ENCODE measurements at places on chromosomes 7 and 10.

DNA sequence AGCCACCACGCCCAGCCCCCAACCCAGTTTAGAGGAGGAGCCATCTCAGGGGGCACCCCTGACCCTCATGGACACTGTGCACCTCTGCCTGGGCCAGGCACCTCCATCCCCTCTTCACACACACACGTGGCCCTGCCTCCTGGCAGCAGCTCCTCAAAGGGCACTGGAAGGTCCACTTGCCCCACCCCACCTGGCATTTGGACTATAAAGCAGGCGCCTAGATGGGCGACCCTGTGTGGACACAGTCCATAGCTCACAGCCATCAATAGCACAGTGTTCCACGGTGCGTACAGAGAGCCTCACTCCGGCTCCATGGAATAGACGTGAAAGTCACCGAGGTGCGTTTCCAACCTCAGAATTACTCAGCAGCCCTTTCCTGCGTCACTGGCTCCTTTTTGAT lies 41.0 kb downstream of the FKBP6 start:
- DNase-seq: no peak

GRCh38 chr10:24552346-24553016 lies 171.2 kb downstream of the ARHGAP21 start:
- no peak for DNase-seq

DNA sequence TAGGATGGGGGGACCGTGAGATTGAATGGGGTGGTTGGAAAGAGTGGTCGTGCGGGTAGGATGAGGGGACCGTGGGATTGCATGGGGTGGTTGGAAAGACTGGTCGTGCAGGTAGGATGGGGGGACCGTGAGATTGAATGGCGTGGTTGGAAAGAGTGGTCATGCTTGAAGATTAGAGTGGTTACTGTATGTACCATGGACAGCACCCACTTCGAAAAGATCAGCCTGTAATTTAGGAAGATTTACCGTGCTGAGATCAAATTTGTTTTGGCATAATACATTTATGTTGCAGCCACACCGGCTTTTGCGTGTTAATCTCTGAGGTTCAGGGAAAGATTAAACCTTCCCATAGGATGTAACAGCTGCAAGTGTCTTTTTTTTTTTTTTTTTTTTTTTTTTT lies 495.2 kb upstream of the ADARB2 start:
- no peak for DNase-seq

DNA sequence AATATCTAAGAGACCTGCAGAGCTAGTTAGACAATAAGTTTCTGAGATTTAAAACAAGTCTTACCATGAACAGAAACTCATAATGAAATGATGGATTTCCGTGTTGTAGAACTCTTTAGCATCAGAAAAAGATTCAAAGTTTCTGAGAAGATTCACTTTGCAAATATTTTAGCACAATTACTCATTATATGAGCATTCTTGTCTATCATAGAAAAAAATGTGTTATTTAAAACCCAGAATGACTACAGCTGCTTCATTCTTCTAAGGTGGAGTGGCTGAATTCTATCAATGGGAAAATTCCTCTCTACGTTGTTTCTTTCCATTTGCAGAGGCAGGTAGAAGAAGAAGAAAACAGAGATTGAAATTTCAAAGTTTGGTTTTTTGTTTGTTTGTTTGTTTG lies 21.0 kb upstream of the RALA start:
- no peak for DNase-seq

DNA sequence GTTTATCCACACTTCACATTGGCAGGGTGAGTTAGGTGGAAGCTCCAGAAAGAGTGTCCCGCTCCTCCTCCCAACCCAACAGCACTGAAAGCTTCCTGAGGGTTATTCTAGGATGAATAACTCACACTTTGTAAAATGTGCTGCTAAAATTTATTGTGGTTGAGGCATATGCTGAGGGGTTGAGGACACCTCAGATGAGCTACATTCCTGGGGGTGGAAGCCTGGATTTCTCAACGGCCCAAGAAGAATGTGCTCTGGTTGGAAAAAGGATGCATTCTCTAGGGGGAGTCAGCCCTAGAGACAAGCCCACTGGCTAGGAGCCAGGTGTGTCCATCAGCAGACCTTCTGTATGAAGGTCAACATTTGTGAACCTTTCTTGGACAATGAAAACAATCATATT lies 91.5 kb upstream of the PDE1C start:
- DNase-seq: no peak

DNA sequence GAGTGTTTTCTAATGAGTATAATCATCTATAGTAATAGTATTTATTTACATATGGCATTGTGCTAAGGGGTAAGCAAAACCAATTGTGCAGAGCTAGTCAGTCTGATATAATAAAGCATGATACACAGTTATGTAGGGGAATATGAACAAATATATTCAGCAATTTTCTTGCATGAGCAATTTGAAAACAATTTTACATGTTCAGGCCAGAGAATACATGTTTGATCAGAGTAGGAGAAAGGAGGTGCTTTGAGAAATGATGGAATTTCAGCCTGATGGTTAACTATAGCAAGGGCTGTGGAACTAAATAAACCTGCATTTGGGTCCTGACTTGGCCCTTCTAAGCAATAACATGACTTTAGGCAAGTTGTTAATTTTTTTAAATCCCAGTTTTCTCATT lies 214.5 kb downstream of the TWIST1 start:
- DNase-seq: no peak

DNA sequence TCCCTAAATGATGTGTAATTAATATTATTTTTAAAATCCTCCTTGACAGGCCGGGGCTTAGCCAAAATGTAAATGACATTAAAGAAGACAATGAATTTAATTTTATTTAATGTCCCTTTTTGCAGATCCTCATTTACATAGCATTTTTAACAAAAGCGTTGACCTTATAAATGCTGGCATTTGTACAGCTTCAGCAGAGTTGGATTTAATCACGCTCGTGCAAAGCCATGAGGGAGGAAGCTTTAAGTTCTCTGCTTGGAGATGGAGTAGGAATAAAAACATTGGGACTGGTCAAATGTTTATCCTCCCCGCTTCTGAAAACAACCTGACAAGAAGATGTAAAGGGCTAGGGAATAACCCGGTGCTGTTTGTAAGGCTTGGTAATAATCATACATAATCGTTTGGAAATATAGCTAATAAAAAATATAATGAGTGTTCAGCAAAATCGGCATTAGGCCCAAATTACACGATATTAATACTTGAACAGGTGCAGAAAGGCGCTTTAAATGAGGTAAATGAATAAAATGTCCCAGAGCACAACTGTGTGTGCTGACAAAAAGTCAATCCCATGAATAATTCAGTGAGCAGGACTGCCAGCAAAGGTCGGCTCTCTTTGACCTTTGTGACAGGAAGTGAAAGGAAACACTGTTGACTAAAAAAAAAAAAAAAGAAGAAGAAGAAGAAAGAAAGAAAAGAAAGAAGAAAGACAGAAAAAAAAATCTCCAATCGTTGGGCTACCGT lies 11.5 kb downstream of the EBF3 start:
- no peak for DNase-seq

GRCh38 chr7:5758753-5759335 lies 22.6 kb downstream of the RNF216 start:
- DNase-seq: no peak

- no peak for DNase-seq
Observed at GRCh38 chr7:50499092-50499491, 48.9 kb upstream of the FIGNL1 start.

DNA sequence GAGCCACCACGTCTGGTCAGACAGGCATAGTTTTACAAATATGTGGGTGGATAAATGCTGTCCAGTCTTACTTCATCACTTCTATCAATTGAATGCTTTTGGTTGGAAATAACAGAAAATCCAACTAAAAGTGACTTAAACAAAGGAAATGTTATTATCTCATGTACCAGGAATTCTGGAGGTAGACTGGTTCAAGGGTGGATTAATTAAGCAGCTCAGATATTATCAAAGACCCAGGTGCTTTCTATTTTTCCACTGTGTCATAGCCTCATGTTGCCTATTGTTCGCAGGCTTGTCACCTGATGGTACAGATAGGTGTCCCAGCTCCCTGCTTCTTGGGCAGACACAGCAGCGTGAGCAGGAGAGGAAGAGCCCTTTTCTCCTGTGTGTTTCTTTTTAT lies 156.1 kb upstream of the CTBP2 start:
- DNase-seq: no peak

DNA sequence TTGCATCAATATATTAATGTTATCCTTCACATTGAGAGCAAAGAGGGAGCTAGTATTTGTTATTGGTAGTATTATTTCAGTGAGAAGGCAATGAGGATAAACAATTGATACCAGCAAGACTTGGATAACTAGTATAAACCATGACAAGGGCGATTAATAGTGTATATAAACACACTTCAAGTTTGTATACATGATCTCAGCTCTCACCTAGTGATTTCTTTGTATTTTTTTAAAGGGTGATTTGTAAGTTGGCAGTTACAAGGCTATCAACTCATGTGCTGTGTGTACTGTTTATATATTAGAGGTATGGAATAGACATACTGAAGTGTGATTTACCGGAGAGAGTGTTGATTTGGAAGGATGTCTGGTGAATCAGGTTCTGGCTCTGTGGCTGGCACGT lies 88.0 kb downstream of the SNX10 start:
- no peak for DNase-seq

DNA sequence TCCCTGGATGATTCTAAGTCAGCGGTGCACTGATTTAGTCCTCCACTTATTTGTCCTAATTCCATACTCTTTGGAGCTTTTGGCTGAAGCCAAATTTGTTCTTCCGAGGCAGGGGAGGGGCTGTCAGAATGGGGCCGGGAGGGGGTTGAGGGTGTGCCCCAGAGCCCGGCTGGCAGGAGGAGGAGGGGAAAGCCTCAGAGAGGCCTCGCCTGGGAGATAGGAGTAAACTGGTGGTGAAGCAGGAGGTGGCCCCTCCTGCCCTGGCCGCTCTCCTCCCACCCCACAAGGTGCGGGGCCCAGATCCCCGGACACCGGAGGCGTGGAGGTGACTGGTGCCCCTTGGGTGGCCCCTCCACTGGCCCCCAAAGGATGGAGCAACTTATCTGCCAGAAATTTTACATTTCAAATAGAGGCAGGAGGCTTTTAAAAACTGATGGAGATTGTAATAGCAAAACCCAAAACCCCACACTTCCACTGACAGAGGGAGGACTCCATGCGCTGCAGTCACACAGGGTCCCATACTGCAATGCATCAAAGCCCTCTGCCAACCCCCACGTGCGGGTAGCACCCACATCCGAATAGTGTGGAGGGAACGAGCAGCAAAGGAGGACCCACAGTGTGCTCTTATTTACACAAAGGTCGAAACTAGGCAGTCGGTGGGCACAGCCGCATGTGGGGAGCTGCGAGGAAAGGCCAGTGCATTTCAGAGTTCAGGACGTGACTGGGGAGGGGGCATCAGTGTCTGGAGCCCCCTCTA lies 61.9 kb downstream of the CAMK2B start:
- no peak for DNase-seq

DNA sequence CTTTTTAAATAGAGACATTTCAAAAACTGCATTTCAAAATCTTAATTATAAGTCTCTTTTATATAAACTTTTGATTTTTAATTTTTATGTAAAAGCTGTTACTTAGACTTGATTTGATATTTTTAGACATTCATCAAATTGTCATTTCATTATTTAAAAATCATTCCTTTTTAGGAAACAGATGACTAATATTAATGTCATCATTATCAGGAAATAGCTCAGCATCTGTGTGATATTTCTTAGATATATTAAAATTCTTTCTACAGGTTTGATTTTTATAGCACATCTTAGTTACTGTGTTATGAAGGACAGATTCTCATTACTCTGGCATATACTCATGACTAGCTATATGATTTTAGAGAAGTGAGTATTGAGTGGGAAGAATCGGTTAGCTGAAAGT lies 17.2 kb downstream of the RUNDC3B start:
- no peak for DNase-seq

GRCh38 chr7:75924889-75925288 lies 9.9 kb downstream of the POR start:
- no peak for DNase-seq

GRCh38 chr7:43669286-43670081 lies 59.8 kb downstream of the COA1 start:
- DNase-seq: peak; percentile 82

DNA sequence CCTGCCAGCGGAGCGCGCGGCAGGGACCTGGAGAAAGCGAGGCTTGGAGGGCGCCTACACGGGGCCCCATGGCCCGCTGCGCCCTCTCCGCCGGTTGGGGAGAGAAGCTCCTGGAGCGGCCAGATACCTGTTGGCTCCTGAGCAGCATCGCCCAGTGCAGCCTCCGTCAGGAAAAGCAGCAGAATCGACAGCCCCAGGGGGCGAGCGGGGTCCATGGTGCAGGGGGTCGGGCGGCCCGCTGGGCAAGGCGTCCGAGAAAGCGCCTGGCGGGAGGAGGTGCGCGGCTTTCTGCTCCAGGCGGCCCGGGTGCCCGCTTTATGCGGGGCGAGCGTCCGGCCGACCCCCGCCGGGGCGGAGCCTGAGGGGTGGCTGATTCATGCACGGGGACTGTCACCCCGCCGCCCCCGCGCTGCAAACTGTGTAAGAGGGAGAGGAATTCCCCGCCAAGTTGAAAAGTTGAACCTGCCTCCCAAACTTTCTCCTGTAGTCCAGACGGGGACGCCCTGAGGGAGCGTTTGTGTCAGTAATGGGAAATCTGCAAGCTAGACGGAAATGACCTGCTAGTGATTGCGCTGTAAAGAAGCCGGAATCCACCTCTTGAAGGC lies at the start of gene TFPI2:
Gene TFPI2 (minus strand): TSS at position 290 of the 605 bp plus-strand sequence. CDS start 75 bp downstream, at position 215.
- DNase-seq: no peak

GRCh38 chr7:141275350-141275749 lies 201.5 kb downstream of the TMEM178B start:
- DNase-seq: no peak

GRCh38 chr7:18491871-18492270 lies 3.7 kb upstream of the HDAC9 start:
- DNase-seq: no peak

DNA sequence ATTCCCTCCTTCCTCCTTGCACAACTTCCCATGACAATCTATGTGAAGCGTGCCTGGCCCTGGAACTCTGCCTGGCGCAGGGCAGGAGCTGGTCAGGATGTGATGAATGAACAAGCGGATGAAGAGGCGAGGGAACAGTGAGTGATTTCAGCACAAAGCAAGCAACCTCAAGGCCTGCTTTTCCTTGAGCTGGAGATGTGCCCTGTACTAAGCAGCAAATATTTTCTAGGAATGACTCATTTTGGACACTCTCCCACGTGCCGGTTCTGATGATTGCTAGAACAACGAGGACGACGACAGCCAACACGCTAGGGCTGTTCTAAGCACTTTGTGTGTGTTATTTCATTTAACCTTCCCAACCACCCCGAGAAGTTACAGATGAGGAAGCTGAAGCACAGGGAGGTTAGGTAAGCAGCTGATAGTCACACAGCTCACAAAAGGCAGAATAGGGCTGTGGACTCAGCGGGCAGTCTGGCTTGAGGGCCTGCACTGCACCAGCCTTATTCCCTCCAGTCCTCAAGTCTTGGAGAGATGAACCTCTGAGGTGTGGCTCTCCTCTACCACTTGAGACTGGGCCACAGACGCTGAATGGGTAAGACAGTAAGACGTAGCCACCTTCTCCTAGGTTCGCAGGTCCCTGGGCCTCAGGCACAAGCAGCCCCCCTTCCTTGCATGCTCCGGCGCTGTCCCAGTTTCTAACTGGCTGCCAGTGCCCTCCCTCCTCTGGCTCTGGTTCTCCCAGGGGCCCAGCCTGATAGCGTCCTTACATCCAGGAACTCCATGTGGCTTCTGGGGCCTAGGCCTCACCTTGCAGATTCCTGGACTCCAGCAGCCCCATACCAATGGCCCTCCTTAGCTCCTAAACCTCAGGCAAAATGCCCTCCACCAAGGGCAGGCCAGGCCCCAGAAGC lies 59.0 kb downstream of the YKT6 start:
- DNase-seq: no peak
